ENCODE measurements at places on chromosomes 12 and 14.

DNA sequence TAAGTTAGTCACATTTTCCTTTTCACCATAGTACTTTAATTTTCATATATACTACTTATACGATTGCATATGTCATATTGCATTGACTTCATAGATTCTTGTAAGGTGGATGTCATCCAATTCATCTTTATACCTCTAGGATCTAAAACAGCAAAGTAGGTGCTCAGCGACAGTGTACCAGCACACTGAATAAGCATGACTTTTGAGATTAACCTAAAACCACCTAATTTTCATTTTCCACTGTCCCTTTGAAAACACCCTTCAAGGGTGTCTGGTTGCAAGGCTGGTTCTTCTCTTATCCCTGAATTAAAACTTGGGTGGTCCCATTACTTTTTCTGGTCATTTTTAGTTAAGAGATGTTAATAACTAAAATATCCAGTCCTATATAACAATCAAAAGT is 4.4 kb downstream of the GPR19 start:
- DNase-seq = no peak

- DNase-seq = no peak
These were observed 8.6 kb downstream of the SPTLC2 start for GRCh38 chr14:77607741-77608302.

DNA sequence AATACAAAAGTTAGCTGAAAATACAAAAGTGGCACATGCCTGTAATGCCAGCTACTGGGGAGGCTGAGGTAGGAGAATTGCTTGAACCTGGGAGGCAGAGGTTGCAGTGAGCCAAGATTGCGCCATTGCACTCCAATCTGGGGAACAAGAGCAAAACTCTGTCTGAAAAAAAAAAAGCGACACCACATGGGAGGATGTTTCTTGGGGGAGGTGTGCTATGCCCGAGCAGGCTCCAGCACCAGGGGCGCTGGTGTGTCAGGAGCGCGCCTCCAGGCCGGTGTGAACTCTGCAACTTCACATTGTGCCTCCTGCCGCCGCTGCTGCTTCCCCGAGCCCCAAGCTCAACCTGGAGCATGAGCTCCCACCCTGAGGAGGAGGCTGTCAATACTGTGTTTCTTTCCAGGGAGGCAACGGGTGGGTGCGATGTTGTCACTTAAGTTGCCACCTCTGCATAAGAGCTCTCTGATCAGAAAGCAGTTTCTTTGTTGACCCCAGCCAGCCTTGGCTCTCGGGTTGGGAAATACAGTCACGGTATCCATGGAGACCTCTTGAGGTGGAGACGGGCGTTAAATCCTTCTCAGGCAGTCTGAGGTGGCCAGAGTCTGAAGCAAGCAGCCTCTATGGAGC is 18.9 kb downstream of the DEGS2 start:
- no peak for DNase-seq

DNA sequence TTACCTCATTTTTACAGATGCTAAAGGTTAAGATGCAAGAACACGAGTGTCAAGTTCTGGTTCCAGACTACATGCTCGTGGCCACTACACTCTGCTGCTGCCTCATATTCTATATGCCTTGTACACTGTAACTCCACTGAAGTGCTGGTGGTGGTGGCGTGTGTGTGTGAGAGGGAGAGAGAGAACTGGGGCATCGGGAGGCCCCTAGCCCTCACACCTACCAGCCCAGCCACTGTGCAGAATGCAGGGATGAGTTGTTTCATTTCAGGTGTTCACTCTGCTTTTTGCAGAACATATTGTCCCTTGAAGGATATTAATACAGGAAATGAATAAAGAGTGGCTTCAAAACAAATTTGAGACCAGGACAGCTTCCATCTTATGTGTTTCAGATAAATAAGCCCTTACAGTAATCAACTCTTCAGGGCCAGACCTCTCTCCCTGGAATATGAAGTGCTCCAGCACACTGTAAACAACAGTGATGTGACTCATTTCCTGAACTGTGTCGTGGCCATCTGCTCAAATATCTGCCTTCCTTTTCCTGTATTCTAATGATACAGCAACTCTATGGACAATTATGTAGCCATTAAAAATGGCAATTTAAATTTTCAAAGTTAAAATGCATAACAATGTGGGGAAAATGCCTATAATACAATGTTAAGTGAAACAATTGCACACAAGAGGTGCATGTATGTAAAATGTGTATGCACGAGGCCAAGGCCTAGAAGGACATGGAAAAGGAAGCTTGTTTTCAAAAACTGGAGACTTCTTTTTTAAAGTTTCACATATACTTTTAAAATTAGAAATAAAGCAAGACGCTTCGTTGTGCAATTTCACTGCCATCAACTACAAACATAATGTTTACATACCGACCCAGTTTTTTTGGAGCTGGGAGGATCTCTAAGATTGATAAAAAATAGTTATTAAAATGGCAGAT is 215.4 kb downstream of the PELI2 start:
- DNase-seq = no peak

GRCh38 chr14:103316721-103317121 is 17.3 kb upstream of the EIF5 start:
- no peak for DNase-seq

DNA sequence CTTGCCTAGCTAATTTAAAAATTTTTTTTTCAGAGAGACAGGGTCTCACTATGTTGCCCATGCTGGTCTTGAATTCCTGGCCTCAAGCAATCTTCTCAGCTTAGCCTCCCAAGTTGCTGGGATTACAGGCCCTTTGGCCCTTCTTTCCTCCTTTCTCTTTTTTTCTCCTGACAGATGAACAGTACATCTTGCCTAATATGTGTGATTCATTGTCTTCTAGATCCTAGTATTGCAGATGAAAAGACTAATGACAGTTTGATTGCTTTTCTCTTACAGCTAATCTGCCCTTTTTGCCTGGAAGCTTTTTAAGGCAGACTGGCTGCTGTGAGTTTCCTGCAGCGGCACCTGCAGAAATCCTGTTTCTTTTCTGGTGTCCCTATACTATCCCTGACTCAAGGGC is 12.0 kb downstream of the DEPDC4 start:
- no peak for DNase-seq

DNA sequence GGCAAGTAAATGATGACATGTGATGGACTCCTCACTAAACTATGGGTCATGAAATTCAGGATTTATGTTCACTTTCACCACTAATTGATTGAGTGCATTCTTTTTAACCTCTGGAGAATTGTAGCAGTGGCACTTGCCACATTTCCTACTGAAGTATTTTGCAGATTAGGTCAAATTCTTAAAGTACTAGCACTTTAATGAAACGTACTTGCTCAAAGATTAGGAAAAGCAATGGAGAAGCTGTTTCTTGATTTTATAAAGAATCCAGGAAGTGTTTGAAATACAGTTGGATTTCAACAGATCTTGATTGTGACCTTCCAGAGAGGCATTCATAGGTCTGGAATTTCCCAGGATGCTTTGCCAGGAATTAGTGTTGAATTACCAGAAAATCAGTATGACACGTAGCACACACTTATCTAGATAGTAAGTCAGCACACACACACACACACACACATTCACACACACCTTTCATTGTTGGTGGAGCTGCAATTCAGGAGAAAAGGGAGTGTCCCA is 162.6 kb downstream of the MYRFL start:
- DNase-seq = no peak

DNA sequence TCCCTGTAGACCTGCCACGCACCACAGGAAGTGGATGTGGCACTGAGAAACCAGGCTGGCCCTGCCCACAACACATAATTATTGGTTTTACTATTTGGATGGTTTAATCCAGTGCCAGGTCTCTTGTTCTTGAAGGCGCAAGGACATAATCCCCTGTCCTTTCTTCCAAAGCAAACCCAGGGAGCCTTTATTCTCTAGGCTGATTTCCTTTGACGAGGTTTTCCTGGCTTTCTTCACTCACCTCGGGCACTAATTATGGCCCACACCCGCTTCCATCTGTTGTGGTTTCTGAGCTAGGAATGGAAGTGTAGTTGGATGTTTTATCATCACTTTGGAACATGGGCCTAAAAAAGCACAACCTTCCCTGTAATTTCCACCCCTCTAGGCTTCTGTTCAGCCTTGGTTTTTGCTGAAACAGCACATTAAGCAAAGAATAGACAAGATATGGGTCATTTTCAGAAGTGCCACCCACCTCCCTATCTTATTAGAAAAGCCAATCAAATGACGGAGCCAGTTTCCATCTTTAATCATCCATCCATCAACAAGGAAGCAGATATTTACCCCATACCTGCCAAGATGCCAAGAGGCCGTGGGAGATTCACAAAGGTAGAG is 73.9 kb downstream of the PPP1R36 start:
- no peak for DNase-seq

- DNase-seq = no peak
These were observed 120.7 kb downstream of the ADGRD1 start for GRCh38 chr12:131074221-131075083.

Measured in pancreas (tissue), 10 donors.